ENCODE measurements at places on chromosomes 1 and 21.

- DNase-seq, result no peak
These were observed 71.0 kb downstream of the POU2F1 start for GRCh38 chr1:167291539-167292185.

DNA sequence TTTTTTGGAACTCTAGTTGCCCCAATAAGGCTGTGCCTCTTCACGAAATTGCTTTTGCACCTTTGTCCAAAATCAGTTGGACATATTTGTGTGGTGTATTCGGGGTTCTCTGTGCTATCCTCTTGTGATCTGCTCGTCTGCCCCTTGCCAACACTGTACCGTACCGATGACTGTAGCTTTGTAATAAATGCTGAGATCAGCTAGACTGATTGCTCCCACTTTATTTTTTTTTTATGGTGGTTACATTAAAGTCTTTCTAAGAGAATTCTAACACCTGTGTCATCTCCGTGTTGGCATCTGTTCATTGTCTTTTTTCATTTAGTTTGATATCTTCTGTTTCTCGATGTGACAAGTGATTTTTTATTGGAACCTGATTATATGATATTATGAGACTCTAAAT lies 94.1 kb downstream of the ADARB1 start:
- DNase-seq, result no peak

DNA sequence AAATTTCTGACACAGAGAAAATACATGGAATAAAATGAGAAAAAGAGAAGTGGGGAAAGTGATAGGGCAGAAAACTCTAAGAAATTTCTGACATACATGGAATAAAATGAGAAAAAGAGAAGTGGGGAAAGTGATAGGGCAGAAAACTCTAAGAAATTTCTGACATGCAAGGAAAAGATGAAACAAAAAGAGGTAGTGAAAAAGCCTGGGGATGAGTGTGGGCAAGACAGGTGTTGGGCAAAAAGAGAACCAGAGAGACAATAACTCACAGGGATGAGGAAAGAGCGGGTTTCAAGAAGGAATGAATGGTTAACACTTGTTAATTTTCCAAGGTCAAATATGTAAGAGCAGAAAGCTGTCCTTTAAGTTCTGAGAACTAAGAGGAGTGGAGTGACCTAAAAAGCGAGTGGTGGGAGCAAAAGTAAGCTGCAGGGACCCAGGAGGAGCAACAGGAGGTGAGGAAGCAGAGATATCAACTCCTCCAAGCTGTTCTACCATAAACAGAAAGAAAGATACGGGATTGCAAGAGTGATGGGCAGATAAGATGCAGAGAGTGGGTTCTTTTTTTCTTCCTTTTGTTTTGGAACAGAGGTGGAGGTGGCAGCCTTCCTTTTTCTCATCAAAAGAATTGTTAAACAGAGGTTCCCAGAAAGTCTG lies 29.9 kb upstream of the EXO1 start:
- no peak for DNase-seq

- no peak for DNase-seq
These were observed 2.9 kb downstream of the ADAMTS1 start for GRCh38 chr21:26842300-26842699.

GRCh38 chr1:15810073-15810472 lies 2.6 kb upstream of the UQCRHL start:
- no peak for DNase-seq

GRCh38 chr1:3965693-3966092 lies 65.6 kb upstream of the C1orf174 start:
- DNase-seq, result no peak

GRCh38 chr21:45912611-45913417 lies 68.8 kb upstream of the COL6A1 start:
- no peak for DNase-seq

DNA sequence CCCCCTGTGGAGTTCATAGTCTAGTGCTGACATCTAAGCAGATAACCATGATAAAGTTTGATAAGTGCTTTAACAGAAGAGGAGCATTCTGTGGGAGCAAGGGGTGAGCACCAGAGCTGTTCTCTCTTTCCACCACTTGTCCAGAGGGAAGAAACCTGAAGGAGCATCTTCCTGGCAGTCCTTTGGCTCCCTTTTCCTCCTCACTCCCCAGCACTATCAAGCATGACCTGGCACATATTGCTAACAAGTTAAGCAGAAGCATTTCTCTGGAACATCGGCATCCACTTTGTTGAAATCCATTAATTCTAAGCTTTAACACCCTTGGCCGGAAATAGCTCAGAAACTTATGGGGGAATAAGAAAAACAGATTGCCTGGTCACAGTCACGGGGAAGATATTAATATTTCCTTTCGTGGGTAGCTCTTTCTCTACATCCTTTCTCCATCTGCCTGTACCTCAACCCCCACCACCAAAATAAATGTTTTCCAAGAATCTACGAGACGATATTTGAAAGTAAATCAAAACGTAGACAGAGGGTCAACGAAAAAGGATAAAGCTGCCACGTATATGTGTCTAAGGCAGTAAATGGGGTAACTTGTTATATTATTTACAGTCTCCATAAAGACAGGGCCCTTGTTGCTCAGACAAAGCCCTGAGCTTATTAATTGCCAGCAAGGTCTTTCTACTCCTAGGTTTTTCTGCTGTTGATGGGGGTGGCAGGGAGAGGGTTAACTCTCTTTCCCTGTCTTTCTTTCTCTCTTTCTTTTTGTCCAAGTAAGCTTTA lies 351.4 kb downstream of the NUF2 start:
- DNase-seq, result no peak

GRCh38 chr1:154735061-154735803 lies 127.2 kb upstream of the ADAR start:
- DNase-seq, result no peak

DNA sequence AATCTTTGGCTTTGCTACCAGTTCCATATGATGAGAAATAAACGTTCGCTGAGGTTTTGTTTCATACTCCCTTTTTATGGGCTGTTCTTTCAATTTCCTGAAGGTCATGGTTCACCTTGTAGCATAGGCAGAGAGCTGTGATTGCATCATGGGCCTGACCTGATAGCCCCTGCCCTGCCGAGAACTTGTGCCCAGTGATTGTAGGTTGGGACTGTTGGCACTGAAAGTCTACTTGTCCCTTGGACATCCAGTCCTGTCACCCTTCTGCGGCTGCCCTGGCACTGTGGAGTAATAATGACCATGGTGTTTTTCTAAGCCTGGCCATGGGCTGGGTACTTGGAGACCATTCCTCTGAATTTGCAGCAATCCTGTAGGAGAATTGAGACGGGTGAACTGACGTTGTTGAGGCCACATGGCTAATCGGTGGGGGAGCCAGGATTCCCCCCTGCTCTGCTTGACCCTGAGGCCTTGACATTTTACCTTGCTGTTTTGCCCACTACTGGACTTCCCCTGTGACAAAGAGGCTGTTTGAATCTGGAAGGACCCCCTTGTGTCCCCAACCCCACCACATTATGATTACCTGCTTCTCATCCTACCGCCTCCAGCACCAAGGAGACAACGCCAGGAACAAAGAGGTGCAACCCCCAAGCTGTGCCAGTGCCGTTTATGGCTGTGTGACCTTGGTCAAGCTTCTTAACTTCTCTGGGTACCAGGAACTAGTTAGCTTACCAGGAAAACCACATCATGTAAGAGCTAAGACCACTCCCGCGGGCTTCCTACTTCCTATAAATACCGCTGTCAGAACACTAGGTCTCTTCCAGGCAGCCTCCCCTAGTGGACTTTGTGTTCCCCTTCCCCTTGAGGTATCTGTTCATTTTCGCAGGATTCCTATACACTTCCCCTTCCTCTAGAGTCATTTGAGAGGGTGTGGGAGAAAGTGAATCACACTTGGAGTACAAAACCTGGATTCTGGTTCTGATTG lies 23.4 kb downstream of the SESN2 start:
- no peak for DNase-seq

DNA sequence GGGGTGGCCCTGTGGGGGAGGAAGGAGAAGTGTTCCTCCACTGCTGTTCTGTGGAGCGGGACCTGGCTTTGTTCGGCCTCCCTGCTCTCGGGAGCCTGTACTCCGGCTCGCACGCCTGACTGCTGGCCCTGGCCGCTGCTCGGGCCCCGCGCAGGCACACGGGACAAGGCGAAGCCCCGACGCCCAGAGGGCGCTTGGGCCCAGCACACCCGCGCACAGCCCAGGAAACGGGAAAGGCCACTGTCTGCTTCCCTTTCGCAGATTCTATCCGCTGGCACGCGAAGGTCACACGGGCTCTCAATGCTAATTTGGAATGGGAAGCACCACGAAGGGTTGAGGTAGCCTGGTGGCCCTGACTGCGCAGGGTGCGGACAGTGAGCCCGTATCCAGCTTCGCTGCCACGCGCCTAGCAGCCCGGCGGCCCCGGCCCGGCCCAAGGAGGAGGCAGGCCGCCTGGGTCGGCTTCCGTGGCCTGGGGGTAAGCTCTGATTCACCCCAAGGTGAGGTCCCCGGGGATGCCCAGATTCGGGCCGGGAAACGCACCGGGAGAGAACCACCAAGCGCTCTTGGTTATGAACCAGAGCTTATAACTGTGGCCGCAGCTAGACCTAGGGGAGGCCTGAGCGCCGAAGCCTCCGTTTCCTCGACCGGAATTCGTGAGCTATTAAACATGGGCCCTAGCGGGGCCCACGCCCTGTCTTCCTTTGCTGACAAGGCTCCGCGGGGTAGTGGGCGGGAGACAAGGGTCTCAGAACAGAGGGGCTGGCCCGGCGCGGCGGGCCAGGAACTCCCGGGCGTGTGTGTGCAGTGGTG lies 19.7 kb upstream of the TBX15 start:
- no peak for DNase-seq

- DNase-seq, result no peak
These were observed 5.3 kb upstream of the S100B start for GRCh38 chr21:46610018-46610701.

- peak; percentile 73 for DNase-seq
These were observed 61.4 kb downstream of the EIF2B3 start for GRCh38 chr1:44924835-44925464.

- peak; percentile 85 for DNase-seq
These were observed 49.5 kb downstream of the NRDC start for GRCh38 chr1:51829058-51829457.

GRCh38 chr1:109488696-109489095 lies 5.0 kb downstream of the ATXN7L2 start:
- no peak for DNase-seq

DNA sequence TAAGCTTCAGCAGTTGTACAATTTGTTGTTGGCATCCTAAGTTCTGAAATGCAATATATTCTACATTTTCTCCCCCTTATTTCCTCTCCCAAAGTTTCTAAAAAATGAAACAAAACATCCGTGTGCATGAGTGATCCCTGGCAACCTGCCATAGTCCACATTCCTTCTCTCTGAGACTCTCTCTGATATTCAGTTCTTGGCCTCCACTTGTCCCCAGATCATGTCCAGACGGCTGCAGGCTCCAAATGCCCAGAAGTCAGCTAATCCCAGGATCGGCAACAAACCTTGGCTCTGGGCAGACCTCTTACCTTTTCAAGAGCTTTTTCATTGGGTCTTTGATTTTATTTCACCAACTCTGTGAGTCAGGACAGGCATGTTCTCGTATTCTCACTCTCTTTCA lies 187.8 kb downstream of the ETS2 start:
- DNase-seq, result peak; percentile 98

GRCh38 chr1:68704800-68705443 lies 208.0 kb upstream of the DEPDC1 start:
- DNase-seq, result no peak

DNA sequence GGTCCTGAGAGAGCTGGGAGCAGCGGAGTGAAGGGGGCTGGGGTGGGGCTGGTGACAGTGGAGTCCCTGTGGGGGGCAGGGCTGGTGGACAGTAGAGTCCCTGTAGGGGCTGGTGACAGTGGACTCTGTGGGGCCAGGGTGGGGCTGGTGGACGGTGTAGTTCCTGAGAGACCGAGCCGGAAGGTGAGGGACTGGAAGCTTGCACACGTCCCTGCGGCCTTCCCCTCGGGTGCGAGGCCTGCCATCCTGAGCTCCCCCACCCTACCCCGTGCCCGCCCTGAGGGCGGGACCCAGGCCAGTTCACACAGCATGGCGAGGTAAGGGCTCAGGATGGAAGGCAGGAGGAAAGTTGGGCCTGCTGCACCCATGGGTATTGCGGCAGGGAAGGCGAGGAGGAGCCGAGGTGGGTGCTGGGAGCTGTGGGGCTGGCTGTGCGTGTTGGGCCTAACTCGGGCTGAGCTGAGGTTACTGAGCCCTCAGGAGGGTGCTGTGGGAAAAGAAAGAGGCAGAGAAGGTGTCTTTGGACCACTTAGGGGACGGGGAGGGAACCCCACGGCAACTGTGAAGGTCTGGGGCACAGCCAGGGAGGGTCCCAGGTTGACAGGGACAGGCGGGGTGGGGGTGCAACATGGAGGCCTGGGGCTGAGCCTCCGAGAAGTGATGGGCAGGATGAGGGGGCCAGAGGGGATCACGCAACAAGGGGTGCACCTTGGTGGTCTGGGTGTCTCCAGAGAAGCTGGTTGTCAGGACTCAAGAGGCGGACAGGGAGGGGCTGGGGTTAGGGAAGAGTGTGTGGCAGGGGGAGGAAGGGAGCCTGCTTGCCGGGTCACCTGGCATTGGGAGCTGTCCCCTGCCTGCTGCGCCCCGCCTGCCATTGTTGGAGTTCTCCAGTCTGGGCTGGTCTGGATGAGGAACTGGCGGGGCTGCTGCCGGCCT lies 60.8 kb downstream of the PRKCZ start:
- no peak for DNase-seq

- no peak for DNase-seq
These were observed 576.2 kb downstream of the NEGR1 start for GRCh38 chr1:71706029-71706671.

GRCh38 chr1:160375788-160376524 lies 9.1 kb downstream of the NHLH1 start:
- DNase-seq, result no peak

GRCh38 chr1:202047977-202048376 lies 37.6 kb downstream of the ELF3 start:
- DNase-seq, result no peak

DNA sequence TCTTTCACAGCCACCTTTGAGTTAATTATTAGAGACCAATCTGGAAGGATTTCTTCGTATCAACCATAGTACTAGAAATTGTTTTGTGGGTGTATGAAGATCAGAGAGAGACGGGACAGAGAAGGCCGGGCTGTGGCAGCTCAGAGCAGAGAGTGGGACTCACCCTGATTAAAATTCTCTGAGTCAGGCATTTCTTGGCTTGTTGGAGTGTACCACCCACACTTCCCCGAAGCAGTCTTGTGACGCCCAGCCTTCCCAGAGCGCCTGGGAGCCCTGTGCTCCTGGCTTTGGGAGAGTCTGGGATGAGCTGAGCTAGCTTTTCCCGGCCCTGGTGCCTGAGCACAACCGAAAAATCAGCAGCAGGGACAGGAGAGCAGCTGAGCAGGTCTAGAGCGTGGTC lies 19.4 kb downstream of the PLEKHM2 start:
- peak; percentile 82 for DNase-seq

DNA sequence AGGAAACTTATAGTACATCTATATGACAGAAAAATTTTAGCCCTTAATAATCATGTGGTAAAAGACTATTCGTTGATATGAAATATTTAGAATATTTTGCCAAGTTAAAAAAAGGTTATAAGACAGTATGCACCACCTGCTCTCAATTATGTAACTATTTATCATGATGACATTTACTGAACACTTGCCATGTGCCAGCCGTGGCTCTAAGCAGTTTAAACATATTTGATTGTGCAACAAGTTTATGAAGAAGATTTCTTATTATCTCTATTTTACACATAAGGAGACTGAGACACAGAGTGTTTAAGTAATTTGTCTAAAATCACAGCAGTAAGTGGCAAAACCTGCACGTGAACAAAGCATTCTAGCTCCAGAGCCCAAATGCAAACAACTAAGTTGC lies 199.3 kb upstream of the JUN start:
- no peak for DNase-seq

- no peak for DNase-seq
These were observed 46.4 kb upstream of the BARHL2 start for GRCh38 chr1:90763506-90763905.

- DNase-seq, result no peak
These were observed 10.1 kb downstream of the ADPRS start for GRCh38 chr1:36098650-36099365.
